Spleen (tissue), 13 donors: ENCODE measurements at places on chromosomes 12 and 14. TPM values are rescaled to one million over a fixed set of nuclear protein-coding genes. Genes with fewer than 3 reads are reported as not detected.

Gene EPYC
- total RNA-seq = not detected

Gene ADCY6
- total RNA-seq = 10.3 TPM

Gene ARG2
- total RNA-seq = 4.7 TPM

Gene TRHDE
- 17.4 TPM for total RNA-seq

Gene METTL17
- 73.0 TPM for total RNA-seq

GRCh38 chr12:127282786-127283565, 984.0 kb upstream of the TMEM132C start:
- no peak overlapping the region for H3K4me3 ChIP-seq
- no peaks in the 10 kb centered on the region for H3K36me3 ChIP-seq
- no peak overlapping the region for H3K27ac ChIP-seq
- no peak for DNase-seq

DNA sequence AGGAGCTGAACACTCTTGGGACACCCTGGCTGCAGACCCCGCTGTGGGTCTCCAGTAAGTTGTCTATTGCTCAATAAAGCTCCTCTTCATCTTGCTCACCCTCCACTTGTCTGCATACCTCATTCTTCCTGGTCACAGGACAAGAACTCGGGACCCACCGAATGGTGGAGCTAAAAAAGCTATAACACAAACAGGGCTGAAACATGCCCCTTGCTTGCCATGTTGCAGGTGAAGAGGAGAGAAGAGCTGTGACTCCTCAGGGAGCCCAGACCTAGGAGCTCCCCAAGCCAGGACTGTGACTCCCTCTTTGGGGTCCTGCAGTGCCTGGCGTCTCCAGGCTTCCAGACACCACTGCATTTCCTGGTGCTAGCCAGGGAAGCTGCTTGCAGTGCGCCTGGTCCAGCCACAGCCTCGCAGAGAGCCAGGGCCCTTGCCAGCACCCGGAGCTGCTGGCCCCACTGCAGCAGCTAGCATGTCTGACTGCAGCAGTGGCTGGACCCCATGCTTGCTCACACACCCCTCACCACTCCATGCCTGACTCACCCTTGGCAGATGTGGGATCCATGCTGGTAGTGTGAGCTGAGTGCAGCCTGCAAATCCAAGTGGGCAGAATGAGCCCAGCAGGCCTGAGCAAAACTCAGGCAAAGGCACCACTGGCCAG, 37.1 kb upstream of the OR5AU1 start:
- H3K4me3 ChIP-seq = no peak overlapping the region
- no peaks in the 10 kb centered on the region for H3K27me3 ChIP-seq
- no peaks in the 10 kb centered on the region for H3K36me3 ChIP-seq
- H3K27ac ChIP-seq = no peak overlapping the region
- DNase-seq = no peak
- H3K4me1 ChIP-seq = peaks cover 16% of the 10 kb centered on the region

GRCh38 chr12:79547735-79548609, 142.8 kb downstream of the PAWR start:
- no peaks in the 10 kb centered on the region for H3K27me3 ChIP-seq
- no peak for DNase-seq
- no peak overlapping the region for H3K4me3 ChIP-seq
- no peaks in the 10 kb centered on the region for H3K4me1 ChIP-seq

- H3K27ac ChIP-seq = no peak overlapping the region
- H3K4me1 ChIP-seq = peaks cover 8% of the 10 kb centered on the region
- no peaks in the 10 kb centered on the region for H3K36me3 ChIP-seq
- no peak overlapping the region for H3K4me3 ChIP-seq
Observed at GRCh38 chr14:104186575-104186974, 48.2 kb downstream of the KIF26A start.

GRCh38 chr14:104693482-104694431, 4.3 kb downstream of the INF2 start:
- peaks cover 9% of the 10 kb centered on the region for H3K27me3 ChIP-seq
- H3K4me3 ChIP-seq = no peak overlapping the region
- H3K36me3 ChIP-seq = peaks cover 23% of the 10 kb centered on the region
- peaks cover 67% of the 10 kb centered on the region for H3K4me1 ChIP-seq
- peak overlapping the region; percentile 74 for H3K27ac ChIP-seq

DNA sequence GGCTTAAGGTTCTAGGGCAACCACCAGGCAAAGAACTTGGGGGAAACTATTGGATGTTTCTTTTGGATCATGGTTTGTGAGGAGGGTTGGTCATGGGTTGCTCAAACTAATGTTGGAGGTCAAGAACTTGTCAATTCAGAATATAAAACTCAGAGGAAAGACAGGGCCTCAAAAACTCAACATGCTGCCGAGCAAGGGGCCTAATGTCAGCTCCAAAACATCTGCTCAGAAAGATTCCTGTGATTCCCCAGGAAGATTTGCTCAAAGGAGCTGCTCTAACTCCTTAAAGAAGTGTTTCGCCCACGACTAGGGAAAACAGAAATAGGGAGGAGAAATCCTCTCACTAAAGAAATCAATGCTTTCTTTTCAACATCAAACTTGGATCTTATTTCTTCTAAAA, 3.7 kb upstream of the IGF1 start:
- peak overlapping the region; percentile 12 for H3K4me3 ChIP-seq
- H3K36me3 ChIP-seq = no peaks in the 10 kb centered on the region
- peaks cover 35% of the 10 kb centered on the region for H3K4me1 ChIP-seq
- H3K27me3 ChIP-seq = no peaks in the 10 kb centered on the region

GRCh38 chr12:124519746-124520145, 47.7 kb downstream of the NCOR2 start:
- no peak overlapping the region for H3K4me3 ChIP-seq
- no peaks in the 10 kb centered on the region for H3K27me3 ChIP-seq
- no peaks in the 10 kb centered on the region for H3K36me3 ChIP-seq
